Stimulated activated CD4-positive, alpha-beta T cell treated with anti-CD3 and anti-CD28 coated beads, Interleukin-1b, Interleukin-23, amount 100 ng/mL, for 1 hour (primary cell): ENCODE measurements at places on chromosomes 3 and 15.
A peak's percentile ranks its signal among the peaks of the same experiment; 100 is the strongest.

GRCh38 chr3:77329116-77329515 is 289.2 kb downstream of the ROBO2 start:
- no peak for DNase-seq

DNA sequence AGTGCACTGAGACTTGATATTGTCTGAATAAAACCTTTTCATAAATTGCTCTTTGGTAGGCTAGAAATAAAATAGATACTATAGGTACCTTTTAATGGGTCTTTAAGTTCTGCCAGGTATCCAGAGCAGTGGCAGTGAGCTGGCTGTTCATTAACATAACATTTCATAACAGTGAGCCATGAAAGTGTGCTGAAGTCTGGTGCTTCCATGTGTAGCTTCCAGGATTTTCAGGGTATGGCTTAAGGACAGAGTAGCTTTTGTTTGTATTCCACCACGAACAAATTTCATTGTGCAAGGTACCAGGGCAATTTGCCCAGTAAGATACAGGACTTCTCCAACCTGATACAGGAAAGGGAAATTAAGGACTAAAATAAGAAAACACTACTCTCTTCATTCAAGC is 124.7 kb upstream of the NANOGP8 start:
- no peak for DNase-seq

DNA sequence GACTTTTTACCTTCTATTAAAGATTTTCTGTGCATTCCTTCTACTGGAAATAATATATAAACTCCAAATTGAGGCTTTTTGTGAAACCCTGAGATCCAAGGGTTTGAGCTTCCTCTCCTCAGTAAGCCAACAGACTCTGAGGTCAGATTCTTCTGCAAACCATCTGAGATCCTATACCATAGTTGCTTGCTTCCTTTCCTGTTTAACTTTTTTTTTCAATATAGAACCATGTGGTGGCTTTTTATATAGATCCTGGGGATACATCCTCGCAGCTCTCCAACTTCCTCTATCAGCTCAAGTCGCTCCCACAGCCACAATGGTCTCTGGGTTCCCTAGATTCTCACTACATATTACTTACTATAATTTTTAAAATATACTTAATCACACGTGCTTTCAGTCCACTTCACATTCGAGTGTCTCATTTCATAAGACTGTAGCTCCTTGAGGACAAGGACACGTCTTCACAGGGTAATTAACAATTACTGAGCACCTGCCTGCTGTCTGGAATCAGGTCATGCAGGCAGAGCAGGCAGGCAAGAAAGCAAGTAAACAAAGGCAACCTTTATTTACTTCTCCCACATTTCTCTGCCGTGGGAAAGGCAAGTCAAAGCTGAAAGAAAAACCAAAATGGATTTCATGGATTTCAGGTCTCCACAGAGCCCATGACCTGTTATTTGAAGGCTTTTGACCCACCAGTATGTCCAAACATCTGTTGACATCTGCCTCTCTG is 941.5 kb downstream of the FHIT start:
- DNase-seq = no peak

- DNase-seq = no peak
These were observed 202.2 kb downstream of the SSR3 start for GRCh38 chr3:156352728-156353127.

DNA sequence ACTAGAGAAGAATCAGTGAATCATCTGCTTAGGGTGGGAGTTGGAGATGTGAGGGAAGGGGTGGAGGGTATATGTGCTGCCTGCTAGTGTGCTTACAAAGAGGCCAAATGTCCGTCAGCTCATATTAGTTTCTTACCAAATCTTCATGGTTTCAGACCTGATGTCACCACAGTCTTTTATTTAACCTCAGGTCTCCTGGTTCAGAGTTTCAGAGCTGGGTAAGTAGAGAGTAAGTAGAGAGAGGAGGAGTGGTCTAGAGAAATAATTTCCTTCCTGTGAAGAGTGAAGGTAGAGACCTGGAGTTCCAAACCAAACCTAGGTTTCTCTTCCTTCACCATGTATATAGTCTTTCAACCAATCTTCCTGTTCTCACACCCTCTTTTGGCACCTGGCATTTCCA is 17.5 kb upstream of the P2RY1 start:
- no peak for DNase-seq

DNA sequence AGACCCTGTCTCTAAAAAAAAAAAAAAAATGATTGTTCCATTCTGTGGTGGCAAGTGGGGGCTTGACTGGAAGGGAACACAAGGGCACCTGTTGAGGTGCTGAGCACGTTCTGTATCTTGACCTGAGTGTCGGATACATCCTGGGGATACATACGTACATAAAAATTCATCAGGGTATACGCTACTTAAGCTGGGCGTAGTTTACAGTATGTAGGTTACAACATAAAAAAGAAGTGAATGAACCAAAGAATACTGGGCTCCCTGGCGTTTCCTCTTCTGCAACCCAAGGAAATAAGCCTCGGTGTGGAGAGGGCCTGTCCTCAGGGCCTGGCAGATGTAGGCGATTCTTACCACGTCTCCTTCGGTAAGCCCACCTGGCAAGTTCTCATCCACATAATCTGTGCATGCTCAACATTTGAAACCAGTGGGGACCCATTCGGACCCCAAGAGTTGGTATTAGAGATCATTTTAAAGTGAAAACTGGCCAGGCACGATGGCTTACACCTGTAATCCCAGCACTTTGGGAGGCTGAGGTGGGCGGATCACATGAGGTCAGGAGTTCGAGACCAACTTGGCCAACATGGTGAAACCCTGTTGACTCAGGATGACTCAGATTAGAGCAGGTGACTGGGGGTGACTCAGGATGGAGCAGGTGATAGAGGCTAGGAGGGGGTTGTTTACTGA is 5.1 kb upstream of the MUC20 start:
- DNase-seq = no peak

- DNase-seq = no peak
These were observed 482.5 kb upstream of the WNT5A start for GRCh38 chr3:55969634-55970033.

DNA sequence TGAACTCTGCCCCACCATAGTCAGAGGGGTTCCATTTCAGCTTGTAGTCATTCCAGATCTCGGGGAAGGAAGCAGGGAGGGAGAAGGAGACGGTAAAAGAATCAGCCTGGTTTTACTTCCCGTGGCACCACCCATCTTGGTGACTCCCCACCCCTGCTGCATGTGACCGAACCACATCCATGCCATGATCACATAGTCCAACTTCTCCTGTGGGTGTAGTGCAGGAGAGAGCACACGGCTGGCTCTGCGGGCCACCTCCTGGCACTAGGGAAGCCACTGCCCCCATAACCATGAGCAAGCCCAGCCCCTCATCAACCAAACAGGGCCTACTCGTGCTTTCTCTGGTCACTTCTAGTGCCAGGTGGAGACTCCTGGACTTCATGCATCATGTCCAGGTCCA is 3.7 kb downstream of the CHRNA3 start:
- DNase-seq = no peak

- DNase-seq = peak; percentile 32
These were observed 127.6 kb upstream of the LMOD3 start for GRCh38 chr3:69250014-69250413.

GRCh38 chr3:145094355-145094941 is 1066.5 kb downstream of the PLOD2 start:
- no peak for DNase-seq

DNA sequence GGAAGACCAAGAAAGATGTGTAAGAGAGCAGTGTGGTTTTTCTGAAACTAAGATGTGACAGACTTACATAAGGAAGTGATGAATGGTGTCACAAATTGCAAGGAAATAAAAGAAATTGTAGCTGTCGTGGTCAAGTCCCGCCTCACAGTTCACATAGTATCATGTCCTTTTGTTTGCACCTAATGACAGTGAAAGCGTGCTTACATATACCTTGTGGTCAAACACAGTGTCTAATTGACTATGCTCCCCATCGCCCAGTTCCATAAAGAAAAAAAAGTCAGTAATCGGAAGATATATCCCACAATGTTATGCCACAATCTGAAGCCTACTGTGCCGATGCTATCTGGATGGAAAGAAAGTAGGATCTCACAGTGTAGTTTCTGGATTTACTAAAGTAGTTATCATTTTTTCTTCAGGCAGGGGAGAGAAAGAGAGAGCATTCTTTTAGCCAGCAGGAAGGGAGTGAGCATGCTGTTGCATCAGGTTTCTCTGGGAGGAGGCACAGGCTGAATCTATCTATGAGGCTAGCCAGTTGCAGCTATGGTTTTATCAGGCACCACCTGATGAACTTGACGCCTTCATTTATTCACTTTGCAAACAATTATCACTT is 9.8 kb upstream of the PLSCR1 start:
- DNase-seq = no peak
